ENCODE measurements at places on chromosomes 5 and 9.

DNA sequence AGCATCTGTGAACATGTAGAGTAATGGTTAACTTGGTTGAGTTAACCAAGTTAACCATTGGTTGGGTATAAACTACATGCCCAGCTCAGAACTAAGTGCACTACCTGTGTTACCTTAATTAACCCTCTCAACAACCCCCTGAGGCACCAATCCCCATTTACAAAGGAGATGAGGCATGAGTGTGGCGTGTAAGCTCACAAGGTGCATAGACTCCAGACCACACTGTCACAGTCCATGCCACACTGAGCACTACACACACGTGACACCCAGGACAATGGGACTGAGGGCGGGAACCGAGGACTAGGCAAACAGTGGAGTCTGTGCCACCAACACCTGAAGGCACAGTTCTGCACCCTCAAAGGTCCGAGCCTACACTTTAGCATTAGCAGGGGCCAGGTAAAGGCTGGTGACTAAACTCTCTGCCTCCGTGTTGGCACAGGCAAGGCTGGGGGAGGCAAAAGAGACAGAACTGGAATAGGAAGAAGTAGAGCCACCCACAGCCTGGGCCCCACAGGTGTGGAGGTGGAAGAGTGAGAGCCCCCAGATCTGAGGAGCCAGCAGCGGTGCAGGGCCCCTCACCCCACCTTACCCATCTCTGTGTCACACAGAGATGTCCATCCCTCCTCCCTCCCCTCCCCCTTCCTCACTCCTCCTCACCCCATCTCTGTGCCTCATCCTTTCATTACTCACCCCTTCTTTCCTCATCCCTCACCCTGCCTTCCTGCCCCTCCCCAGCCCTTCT, 2.2 kb upstream of the DNAJB5 start:
- H3K36me3 ChIP-seq = no peaks in the 10 kb centered on the region
- no peaks in the 10 kb centered on the region for H3K27me3 ChIP-seq
- H3K4me1 ChIP-seq = peaks cover 61% of the 10 kb centered on the region
- no peak overlapping the region for H3K27ac ChIP-seq

DNA sequence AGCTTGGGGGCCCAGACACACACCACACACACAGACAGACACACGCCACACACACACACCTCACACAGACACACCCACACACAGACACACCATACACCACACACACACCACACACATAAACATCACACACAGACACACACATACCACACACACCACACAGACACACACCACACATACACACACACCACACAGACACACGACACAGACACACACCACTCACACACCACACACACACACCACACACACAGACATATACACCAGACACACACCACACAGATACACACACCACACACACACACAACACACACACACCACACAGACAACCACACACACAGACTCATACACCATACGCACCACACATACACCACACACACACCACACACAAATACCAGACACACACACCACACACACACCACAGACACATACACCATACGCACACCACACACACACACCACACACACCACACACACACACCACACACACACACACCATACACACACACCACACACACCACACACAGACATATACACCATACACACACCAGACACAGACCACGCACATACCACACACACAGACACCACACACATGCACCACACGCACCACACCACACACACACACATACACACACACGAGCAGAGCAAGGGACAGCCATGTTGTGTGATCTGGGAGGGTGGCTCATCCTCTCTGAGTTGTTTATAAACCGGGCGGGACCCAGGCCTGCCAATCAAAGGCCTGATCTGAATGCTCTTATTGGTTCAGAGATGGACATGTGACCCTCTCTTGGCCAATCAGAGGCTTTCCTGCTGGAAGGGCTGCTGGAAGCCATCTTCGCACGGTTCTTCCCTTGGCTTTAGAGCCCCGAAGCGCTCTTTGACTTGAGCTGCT, 148.3 kb downstream of the GAPVD1 start:
- peak overlapping the region; percentile 51 for H3K4me3 ChIP-seq
- peaks cover 3% of the 10 kb centered on the region for H3K4me1 ChIP-seq
- H3K27me3 ChIP-seq = peaks cover 10% of the 10 kb centered on the region
- DNase-seq = no peak
- H3K36me3 ChIP-seq = no peaks in the 10 kb centered on the region

DNA sequence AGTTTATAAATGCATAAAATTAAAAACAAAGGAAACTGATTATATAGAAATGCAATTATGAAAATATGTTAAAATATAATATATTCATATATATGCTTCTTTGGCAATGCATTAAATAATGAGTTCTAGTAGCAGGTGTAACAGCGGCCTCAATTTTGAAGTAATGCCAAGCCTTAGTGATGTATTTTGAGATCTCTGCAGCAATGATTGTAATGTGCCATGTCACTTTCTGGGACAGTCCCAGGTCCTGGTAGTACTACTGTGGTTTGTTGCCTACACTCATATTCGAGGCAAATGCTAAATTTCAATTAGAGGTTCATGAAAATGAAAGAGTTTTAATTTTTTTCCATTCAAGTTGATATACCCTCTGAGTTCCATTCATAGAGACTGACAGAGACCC, 75.8 kb upstream of the ORM1 start:
- H3K4me1 ChIP-seq = peaks cover 3% of the 10 kb centered on the region
- DNase-seq = no peak
- H3K36me3 ChIP-seq = no peaks in the 10 kb centered on the region
- H3K27ac ChIP-seq = no peak overlapping the region
- H3K27me3 ChIP-seq = no peaks in the 10 kb centered on the region
- no peak overlapping the region for H3K4me3 ChIP-seq

GRCh38 chr5:168947212-168947868, 353.6 kb downstream of the SLIT3 start:
- no peaks in the 10 kb centered on the region for H3K27me3 ChIP-seq
- peak; percentile 28 for DNase-seq
- no peak overlapping the region for H3K4me3 ChIP-seq

- no peaks in the 10 kb centered on the region for H3K27me3 ChIP-seq
- H3K36me3 ChIP-seq = no peaks in the 10 kb centered on the region
- H3K4me3 ChIP-seq = no peak overlapping the region
- peaks cover 4% of the 10 kb centered on the region for H3K4me1 ChIP-seq
- no peak overlapping the region for H3K27ac ChIP-seq
These were observed 342.5 kb downstream of the SPATA31D1 start for GRCh38 chr9:82331079-82331478.

All from heart right ventricle (tissue), 16 donors.